ENCODE measurements at places on chromosomes 1 and 21.

DNA sequence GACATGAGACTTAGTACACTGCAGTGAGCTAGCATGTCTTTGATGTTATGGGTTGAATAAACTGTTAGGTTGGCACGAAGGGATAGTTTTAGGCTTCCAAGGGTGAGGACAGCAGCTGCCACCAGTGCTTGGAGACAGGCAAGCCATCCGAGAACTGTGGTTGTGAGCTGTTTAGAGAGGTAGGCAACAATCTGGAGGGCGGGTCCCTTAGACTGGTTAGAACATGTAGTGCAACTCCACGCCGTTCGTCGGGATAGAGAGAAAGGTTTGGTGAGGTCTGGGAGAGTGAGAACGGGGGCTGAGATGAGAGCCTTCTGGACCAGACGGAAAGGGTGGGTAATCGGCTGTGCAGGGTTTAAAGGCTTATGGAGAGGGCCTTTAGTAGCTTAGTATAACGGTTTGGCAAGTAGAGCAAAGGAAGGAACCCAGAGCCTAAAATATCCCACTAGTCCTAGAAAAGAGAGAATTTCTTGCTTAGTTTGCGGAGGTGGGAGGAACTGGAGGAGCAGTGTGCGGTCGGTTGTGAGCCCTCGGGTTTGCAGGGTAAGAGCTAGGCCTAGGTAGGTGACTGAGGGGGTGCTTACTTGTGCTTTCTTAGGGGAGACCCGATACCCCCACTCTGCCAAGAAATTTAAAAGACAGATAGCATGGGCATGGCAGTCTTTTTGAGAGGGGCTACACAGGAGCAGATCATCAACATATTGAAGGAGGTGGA lies 72.8 kb downstream of the CNST start:
- DNase-seq: no peak

GRCh38 chr21:39021478-39021832 lies 161.8 kb downstream of the PSMG1 start:
- DNase-seq: no peak

GRCh38 chr1:21290546-21290944 lies 282 bp upstream of the ECE1 start:
- DNase-seq: no peak

- DNase-seq: no peak
These were observed 126.7 kb downstream of the NR5A2 start for GRCh38 chr1:200154069-200154767.

GRCh38 chr21:33991133-33991532 lies 75.5 kb upstream of the ATP5PO start:
- DNase-seq: no peak

- no peak for DNase-seq
These were observed 12.0 kb upstream of the A3GALT2 start for GRCh38 chr1:33332881-33333280.

GRCh38 chr1:159848326-159848725 lies 14.1 kb downstream of the VSIG8 start:
- DNase-seq: no peak

GRCh38 chr1:194052514-194053338 lies 866.3 kb upstream of the B3GALT2 start:
- no peak for DNase-seq

DNA sequence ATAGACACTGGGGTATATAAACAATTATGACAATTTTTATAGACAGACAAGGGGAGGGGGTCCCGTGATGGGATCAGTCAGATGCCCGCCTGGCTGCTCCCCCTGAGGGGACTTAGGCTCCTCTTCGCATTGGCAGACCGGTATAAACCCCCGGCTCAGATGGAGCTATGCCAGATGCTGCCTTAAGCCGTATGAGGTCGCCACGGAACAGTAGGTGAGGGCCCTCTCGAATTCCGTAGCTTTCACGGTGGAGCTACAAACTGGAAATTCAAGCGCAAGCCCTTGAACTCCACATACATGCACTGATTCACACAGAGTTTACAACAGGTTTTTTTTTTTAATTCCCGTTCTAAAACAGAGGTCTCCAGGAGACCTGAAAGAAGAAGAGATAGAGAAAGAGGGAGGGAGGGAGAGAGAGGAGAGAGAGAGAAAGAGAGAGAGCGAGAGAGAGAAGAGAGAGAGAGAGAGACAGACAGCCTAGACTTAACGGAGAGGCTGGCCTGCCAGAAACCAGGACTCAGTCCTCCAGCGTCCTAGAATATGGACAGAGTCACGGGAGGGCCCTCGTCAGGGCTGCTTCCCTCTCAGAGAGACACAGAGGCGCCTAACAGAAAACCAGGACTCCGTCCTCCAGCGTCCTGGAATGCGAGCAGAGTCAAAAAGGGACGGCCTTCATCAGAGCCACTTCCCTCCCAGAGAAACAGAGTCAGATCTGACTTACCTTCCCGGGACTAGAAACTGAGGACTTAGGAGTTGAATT lies 24.4 kb upstream of the TMEM54 start:
- no peak for DNase-seq

GRCh38 chr1:229254910-229255541 lies 15.9 kb upstream of the RAB4A start:
- no peak for DNase-seq

DNA sequence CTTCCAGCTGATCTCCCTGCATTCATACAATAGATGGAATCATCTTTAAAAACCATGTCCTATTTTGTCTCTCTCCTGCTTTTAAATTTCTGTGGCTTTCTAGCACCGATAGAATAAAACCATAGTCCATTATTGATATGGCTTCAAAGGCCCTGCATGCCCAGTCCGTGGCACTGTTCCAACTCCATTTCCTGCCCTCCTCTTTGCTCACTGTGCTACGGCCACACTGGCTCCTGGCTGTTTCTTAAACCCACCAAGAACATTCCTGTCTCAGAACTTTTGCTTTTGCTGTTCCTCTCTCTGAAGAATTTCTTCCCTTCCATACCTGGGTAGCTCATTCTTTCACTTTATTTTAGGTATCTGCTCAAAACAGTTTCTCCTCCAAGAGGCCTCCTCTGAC lies 7.2 kb downstream of the SLAMF1 start:
- no peak for DNase-seq

GRCh38 chr1:180971273-180971997 lies 51.2 kb downstream of the STX6 start:
- no peak for DNase-seq

GRCh38 chr1:201288765-201289164 lies 5.5 kb downstream of the PKP1 start:
- DNase-seq: no peak

DNA sequence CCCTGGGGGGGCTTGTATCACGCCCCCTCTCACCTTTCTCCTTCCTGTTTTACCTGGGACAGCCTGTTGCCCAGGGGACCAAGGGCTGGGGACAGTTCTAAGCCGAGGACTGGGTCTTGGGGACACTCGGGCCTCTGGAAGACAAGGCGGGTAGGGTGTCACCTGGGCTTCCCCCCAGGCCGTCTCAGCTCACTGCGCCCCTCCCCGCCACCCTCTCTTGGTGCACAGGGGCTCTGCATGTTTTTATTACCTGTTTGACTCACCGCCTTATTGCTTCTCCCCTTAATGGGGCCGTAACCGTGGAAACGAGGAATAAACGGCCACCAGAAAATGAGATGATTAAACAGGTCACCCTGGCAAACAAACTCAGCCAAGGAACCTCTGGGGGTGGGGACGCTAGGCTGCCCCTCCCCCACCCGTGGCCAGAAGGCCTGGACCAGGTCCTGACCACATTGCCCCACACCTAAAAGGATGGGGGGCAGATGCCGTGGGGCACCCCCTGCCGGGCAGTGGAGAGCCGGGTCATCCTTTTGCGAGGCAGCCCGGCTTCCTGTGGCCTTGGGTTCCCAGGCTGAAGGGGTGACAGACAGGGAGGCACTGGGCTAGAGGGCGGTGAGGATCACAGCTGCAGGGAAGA lies 109.9 kb downstream of the CASZ1 start:
- no peak for DNase-seq

- DNase-seq: no peak
These were observed 55.6 kb upstream of the RGS7 start for GRCh38 chr1:241412646-241413045.

- no peak for DNase-seq
These were observed 47.4 kb downstream of the ALG6 start for GRCh38 chr1:63414691-63415365.

All from caudate nucleus (tissue), 63 donors.